Stimulated activated CD4-positive, alpha-beta T cell treated with anti-CD3 and anti-CD28 coated beads, Interleukin-15, amount 100 ng/mL, for 1 hour (primary cell): ENCODE measurements at places on chromosomes 1 and 21.

- no peak for DNase-seq
Observed at GRCh38 chr1:23577056-23578004, 18.0 kb upstream of the ID3 start.

DNA sequence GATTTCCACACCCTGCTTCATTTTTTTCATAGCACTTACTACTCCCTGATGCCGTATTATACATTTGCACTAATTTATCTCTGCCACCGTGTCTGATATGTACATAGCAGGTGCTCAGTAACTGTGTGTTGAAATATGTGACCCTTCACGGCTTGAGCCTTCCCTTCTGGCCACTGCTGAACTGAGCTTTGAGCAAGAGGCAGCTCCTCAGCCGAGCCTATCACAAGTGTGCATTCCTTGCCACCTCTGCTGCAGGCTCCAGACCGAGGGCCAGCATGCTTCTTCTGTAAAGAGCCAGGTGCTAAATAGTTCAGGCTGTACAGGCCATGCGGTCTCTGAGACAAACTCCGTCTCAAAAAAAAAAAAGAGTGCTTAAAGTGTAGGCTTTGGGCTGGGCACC, 22.6 kb downstream of the PLEKHM2 start:
- no peak for DNase-seq

- DNase-seq: no peak
Observed at GRCh38 chr1:208939537-208940085, 643.9 kb upstream of the CAMK1G start.

- DNase-seq: no peak
Observed at GRCh38 chr1:3013371-3014049, 7.8 kb upstream of the ACTRT2 start.

GRCh38 chr21:35449846-35450245, 400.7 kb upstream of the RUNX1 start:
- DNase-seq: no peak

DNA sequence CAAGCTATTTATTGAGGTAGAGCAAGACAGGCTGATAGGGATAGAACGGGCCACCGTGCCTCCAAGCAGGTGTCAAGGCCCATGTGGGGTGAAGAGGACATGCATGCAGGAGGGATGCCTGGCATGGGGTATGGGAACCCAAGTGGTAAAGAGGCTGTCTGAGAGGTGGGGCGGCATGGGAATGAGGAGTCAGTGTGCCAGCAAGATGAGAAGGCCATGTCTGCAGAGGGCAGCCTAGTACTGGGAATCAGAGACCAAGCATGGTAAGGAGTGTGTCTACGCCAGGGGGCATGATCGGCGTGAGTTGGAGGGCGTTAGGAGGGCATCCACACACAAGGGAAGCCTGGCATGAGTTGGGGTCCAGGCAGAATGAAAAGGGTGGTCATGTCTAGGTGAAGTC, 303.7 kb upstream of the PLD5 start:
- no peak for DNase-seq

DNA sequence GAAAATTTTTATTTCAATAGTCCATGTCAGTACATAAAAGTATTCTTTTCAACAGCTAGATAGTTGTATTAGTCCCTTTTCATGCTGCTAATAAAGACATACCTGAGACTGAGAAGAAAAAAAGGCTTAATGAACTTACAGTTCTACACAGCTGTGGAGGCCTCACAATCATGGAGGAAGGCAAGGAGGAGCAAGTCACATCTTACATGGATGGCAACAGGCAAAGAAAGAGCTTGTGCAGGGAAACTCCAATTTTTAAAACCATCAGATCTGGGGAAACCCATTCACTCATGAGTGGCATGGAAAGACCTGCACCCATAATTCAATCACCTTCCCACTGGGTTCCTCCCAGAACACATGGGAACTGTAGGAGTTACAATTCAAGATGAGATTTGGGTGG, 50.7 kb downstream of the PTGFR start:
- no peak for DNase-seq

- DNase-seq: no peak
Observed at GRCh38 chr1:59494145-59494833, 197.4 kb downstream of the FGGY start.

DNA sequence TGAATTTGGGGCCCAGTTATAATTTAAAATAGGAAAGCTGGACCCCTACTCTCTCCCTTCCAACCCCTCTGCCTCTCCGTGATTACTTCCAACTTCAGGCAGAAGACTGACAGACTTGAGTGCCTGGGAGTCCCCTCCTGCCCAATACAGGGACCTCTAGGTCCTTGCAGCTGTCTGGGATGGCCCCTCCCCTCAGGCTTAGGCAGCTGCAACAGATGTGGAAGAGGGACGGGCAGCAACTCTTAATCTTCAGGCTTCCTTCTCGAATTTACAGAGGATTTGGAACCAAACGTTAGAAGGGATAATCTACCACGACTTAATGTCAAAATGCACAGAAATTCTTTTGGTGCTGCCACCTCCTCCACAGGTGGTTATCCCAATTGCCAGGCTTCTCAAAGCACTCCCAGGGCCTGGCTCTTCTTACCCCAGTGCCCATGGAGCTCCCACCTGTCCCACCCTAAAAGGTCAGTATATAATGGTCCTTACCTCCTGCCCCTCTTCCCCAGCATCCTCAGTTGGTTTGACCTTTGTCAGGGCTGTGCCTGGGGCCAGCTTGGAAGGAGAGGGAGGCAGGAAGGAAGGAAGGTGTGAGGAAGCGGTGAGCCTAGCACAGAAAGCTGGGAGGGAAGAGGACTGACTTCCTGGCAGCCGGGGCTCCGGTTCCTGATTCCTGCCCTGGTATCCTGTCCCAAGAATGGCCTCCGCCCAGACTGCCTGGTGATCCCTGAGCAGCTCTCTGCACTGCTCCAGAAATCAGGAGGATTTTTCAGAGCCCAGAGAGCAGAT, 2.8 kb downstream of the PEA15 start:
- no peak for DNase-seq

GRCh38 chr21:28604946-28605537, 387.6 kb downstream of the LTN1 start:
- DNase-seq: no peak

DNA sequence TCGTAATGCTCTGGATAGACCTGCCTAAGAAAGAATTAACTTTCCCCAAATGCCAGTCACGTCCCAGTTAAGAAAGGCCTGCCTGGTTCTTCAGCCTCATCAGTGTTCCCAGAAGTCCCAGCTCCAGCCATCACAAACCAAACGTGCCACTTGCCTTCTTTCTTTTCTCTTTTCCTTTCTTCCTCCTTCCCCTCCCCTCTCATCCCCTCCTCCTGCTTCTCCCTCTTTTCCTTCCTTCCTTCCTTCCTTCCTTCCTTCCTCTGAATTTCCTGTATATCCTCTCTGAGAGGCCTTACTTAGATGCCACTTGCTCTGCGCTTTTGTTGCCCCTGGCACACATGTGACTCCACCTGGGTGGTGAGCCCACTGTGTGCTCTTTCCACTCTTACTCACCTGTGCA, 228.2 kb downstream of the NFIA start:
- DNase-seq: no peak

- DNase-seq: no peak
Observed at GRCh38 chr1:223017291-223017690, 125.8 kb downstream of the TLR5 start.

- no peak for DNase-seq
Observed at GRCh38 chr1:172559572-172560210, 26.7 kb downstream of the SUCO start.

GRCh38 chr1:46532498-46533178, 18.8 kb downstream of the KNCN start:
- DNase-seq: peak; percentile 52

- DNase-seq: no peak
Observed at GRCh38 chr1:64711266-64711665, 33.6 kb upstream of the RAVER2 start.

DNA sequence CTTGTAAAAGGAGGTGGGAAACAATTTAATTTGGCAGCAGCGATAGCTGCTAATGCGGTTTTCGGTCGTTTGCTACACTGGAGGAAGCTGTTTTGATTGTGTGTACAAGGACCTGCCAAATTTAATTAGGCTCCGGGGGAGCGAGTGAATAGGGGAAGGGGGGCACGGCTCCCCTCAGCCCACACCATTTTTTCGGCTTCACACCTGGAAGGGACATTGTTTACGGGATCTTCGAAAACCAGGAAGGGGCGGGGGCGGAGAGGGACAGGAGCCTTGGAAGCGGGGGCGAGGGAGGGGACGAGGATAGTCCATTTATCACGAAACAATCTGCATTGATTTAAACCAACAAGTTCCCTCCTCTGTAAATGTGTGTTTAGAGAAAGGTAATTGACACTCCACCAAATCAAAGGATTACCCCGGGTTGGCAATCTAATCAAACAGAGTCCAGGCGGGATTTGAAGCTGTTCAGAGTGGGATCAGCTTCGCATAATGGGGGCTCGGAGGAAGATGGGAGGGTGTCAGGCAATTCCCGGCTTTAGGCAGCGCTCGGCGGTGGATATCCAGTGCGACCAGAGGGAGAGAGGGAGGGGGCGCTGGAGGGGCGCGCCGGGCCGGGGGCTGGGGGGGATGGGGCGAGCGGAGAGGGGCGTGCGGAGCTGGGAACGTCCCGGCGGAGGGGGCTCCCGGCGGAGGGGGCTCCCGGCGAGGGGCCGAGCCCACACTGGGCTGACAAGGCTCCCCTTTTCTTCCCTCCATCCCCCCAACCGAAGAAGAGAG, 9.8 kb downstream of the PAX7 start:
- DNase-seq: no peak

- no peak for DNase-seq
Observed at GRCh38 chr1:38839363-38839762, 20.2 kb downstream of the RRAGC start.

GRCh38 chr1:73953186-73953585, 244.8 kb downstream of the LRRIQ3 start:
- no peak for DNase-seq

DNA sequence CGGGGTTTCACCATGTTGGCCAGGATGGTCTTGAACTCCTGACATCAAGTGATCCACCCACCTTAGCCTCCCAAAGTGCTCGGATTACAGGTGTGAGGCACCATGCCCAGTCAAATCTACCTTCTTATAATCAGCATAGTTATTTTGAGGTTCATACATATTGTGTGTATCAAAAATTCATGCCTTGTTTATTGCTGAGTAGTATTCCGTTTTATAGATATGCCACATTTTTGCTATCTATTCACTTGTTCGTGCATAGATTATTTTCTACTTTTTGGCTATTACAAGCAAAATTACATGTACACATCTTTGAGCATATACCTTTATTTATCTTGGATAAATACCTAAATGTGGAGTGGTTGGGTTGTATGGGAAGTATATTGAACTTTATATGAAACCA, 344.9 kb downstream of the CAMTA1 start:
- no peak for DNase-seq

GRCh38 chr1:57986432-57986831, 560.1 kb downstream of the OMA1 start:
- DNase-seq: no peak

DNA sequence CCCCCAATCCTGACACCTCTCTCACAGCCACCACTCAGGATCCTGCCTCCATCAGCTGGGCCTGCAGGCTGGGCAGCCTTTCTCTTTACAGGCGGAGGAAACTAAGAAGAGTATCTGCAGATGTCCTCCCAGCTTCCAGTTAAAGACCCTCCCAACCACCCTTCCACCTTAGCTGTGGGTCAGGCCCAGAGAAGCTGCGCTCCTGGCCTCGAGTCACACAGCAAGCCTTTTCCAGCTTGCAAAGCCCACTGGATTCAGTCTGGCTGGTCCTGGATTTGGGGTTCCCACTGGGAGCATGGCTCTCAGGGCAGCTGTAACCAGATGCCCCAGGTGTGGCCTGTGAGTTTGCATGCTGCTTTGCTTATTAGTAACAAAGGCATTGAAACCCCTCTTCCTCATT, 19.9 kb downstream of the KCNQ4 start:
- DNase-seq: no peak

DNA sequence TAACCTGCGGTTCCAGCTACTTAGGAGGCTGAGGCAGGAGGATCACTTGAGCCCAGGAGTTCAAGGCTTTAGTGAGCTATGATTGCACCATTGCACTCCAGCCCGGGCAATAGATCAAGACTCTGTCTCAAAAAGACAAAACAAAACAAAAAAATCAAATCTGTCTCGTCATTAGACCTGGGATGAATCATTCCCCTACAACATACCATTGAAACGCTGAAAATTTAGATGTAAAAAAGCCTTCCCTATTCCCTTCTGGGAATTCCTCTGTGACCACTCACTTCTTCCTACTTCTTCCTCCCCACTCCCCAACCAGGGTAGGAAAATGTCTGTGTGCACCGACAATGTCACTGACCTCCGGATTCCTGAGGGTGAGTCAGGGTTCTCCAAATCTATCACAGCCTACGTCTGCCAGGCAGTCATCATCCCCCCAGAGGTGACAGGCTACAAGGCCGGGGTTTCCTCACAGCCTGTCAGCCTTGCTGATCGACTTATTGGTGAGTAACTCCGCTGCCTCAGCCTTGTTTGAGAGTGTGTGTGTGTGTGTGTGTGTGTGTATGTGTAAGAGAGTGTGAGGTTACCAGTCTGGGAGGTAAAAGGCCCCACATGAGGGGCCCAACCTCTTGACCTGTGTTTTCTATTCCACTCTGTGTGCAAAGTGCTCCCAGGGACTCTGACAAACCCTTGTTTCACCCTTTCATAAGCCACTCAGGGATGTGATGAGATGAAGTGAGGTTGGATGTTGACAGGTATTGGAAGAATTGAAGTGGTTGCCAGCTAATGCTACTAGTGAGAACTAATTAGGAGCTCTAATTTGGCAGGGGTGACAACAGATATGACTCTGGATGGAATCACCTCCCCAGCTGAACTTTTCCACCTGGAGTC, 16.3 kb upstream of the SARS1 start:
- no peak for DNase-seq

DNA sequence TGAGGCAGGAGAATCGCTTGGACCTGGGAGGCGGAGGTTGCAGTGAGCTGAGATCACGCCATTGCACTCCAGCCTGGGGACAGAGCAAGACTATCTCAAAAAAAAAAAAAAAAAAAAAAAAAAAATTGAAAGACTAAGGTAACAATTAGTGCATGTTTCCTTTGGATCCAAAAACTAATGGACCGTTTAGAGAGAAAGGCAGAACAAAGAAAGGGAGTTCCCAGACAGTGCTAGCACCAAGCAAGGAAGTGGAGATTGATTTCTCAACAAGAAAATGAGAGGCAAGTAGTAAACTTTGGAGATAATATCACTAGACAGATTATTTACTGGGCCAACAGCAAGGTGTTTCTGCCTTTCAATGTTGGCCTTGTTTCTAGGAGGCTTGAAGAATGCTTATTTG, 24.2 kb downstream of the ATP1B1 start:
- DNase-seq: no peak

DNA sequence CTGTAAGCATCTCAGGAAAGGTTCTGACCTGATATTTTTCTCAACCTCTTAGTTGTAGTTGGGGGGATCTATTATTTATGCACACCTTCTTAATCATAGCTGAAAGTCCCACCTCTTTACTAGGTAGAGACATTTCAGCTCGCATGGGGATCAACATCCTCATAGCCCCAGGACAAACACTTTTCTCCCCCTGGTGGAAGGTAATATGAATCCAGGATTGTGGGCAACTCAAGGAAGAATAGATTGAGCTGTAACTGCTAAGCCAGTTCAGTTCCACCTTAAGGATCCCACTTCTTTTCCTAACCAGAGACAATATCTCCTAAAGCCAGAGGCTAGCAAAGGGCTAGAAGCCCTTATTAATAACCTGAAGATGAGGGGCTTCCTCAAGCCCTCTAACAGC, 25.4 kb upstream of the SMYD3 start:
- no peak for DNase-seq

GRCh38 chr1:159012495-159012894, 2.8 kb downstream of the IFI16 start:
- DNase-seq: peak; percentile 6

- DNase-seq: no peak
Observed at GRCh38 chr1:152959801-152960451, 10.5 kb upstream of the SPRR4 start.
